ENCODE measurements at places on chromosomes 4 and X.

- DNase-seq, result no peak
- no peak overlapping the region for H3K27ac ChIP-seq
- H3K27me3 ChIP-seq, result peaks cover 8% of the 10 kb centered on the region
- H3K4me3 ChIP-seq, result no peak overlapping the region
- H3K4me1 ChIP-seq, result no peaks in the 10 kb centered on the region
Measured at GRCh38 chr4:89482926-89483595, 175.5 kb upstream of the GPRIN3 start.

- H3K4me1 ChIP-seq, result peaks cover 28% of the 10 kb centered on the region
- DNase-seq, result no peak
- no peaks in the 10 kb centered on the region for H3K36me3 ChIP-seq
- H3K4me3 ChIP-seq, result no peak overlapping the region
- H3K27me3 ChIP-seq, result peaks cover 2% of the 10 kb centered on the region
Measured at GRCh38 chrX:53261355-53261972, 19.9 kb downstream of the IQSEC2 start.

- no peak overlapping the region for H3K4me3 ChIP-seq
- peak; percentile 66 for DNase-seq
- peak overlapping the region; percentile 44 for H3K27ac ChIP-seq
- peaks cover 47% of the 10 kb centered on the region for H3K4me1 ChIP-seq
Measured at GRCh38 chrX:154308108-154308946, 12.7 kb downstream of the TKTL1 start.

- peaks cover 46% of the 10 kb centered on the region for H3K4me1 ChIP-seq
- peaks cover 4% of the 10 kb centered on the region for H3K27me3 ChIP-seq
- H3K36me3 ChIP-seq, result peaks cover 9% of the 10 kb centered on the region
- no peak overlapping the region for H3K4me3 ChIP-seq
Measured at GRCh38 chr4:38454284-38454683, 209.7 kb upstream of the KLF3 start.

DNA sequence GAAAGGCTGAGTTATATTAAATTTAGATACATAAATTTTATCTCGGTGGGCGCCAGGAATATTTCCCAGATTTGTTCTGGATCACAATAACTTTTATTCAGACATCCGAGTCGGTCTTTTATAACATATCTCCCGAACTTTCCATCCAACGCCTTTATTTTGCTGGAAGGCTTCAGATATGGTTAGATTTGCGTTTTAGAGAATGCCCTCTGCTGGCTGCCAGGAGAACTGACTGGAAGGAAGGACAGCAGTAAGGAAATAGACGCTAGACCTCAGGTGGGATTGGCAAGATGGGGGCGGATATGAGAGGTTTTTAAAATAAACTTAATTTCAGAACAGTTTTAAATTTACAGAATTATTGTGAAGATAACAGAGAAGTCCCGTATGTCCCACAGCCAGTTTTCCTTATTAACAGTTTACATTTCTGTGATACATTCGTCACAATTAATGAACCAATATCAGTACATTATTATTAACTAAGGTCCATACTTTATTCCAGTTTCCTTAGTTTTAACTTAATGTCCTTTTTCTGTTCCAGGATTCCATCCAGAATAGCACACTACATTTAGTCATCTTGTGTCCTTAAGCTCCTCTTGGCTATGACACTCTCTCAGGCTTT, 4.6 kb upstream of the KANTR start:
- H3K27me3 ChIP-seq, result peaks cover 1% of the 10 kb centered on the region
- peak overlapping the region; percentile 85 for H3K4me3 ChIP-seq
- DNase-seq, result no peak

- H3K36me3 ChIP-seq, result no peaks in the 10 kb centered on the region
- no peak overlapping the region for H3K4me3 ChIP-seq
- no peak overlapping the region for H3K27ac ChIP-seq
- no peaks in the 10 kb centered on the region for H3K27me3 ChIP-seq
- DNase-seq, result no peak
Measured at GRCh38 chr4:176499518-176499917, 179.8 kb downstream of the SPCS3 start.

- H3K4me1 ChIP-seq, result peaks cover 11% of the 10 kb centered on the region
- no peaks in the 10 kb centered on the region for H3K36me3 ChIP-seq
- DNase-seq, result no peak
Measured at GRCh38 chr4:176492646-176493302, 173.0 kb downstream of the SPCS3 start.

- H3K36me3 ChIP-seq, result no peaks in the 10 kb centered on the region
- no peaks in the 10 kb centered on the region for H3K4me1 ChIP-seq
- H3K27ac ChIP-seq, result no peak overlapping the region
- H3K4me3 ChIP-seq, result no peak overlapping the region
- H3K27me3 ChIP-seq, result no peaks in the 10 kb centered on the region
Measured at GRCh38 chr4:125303058-125303457, 11.7 kb upstream of the FAT4 start.

DNA sequence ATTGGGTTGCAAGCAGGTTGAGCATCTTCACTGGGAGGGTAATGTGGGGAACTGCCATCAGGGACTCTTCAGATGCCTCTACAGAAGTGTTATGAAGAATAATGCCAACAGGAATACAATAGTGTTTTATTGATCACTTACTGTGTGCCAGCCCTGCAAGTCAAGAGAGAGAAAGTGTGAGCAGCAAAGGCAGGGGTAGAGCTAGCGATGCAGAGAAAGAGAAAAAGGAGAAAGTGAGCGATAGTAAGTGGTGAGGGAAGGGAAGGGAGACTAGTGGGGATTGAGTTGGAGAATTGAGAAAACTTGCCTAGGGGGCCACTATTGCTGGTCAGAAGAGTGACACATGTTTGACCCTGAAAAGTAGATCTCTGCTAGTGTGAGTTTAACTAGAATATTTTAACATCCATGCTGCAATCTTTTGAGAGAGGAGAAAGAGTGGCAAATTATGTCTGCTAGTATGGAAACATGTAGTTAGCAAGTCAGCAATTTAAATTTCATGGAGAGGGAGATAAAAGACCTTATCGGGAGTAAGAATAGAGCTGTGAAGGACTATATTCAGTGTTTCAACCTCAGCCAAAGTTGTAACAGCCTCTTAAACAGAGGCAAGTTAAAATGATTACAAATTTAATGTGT, 12.2 kb downstream of the AFF1 start:
- H3K27me3 ChIP-seq, result no peaks in the 10 kb centered on the region
- peaks cover 19% of the 10 kb centered on the region for H3K36me3 ChIP-seq
- no peak overlapping the region for H3K4me3 ChIP-seq
- DNase-seq, result no peak
- H3K4me1 ChIP-seq, result peaks cover 39% of the 10 kb centered on the region

DNA sequence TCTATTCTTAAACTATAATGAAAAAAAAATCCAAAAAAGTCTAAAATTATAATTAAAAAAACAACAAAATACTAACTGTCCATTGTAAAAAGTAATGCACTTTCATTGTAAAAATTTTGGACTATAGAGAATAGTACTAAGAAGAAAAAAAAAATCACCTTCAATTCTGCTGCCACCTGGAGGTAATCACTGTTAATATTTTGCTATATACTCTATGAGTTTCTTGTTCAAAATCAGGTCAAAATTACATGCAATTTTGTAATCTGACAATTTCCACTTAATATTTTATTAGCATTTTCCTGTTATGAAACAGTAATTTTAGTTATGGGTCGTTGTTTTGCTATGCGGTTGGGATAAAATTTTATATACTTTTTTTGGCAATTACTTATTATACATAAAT, 62.0 kb downstream of the HTT start:
- H3K4me3 ChIP-seq, result no peak overlapping the region
- no peak for DNase-seq
- H3K27ac ChIP-seq, result no peak overlapping the region
- peaks cover 23% of the 10 kb centered on the region for H3K36me3 ChIP-seq
- H3K27me3 ChIP-seq, result no peaks in the 10 kb centered on the region

DNA sequence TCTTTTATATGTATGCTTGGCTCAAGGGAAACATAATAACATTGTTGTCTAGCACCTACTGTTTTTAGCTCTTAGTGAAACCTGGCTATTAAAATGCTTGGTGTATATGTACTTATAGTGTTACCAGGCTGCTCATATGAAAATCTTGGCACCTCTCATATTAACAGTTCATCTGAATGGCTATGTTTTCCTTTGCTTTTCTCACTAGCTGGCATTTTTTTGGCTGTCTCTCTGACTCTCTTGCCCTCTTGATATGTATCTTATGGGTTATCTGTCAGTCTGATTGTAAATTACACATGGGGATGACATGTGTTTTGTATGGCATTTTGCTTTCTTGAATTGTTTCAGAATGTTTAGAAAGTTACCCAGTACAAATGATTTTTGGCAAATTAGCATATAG, 158.0 kb downstream of the ARHGAP24 start:
- no peaks in the 10 kb centered on the region for H3K36me3 ChIP-seq
- H3K4me3 ChIP-seq, result no peak overlapping the region
- no peaks in the 10 kb centered on the region for H3K27me3 ChIP-seq
- no peak for DNase-seq
- no peak overlapping the region for H3K27ac ChIP-seq
- H3K4me1 ChIP-seq, result no peaks in the 10 kb centered on the region

GRCh38 chr4:38775326-38775725, 7.5 kb downstream of the TLR10 start:
- H3K27ac ChIP-seq, result no peak overlapping the region
- no peak for DNase-seq
- no peak overlapping the region for H3K4me3 ChIP-seq
- H3K36me3 ChIP-seq, result peaks cover 5% of the 10 kb centered on the region

GRCh38 chrX:132426695-132427281, 62.0 kb downstream of the MBNL3 start:
- no peak overlapping the region for H3K4me3 ChIP-seq
- H3K36me3 ChIP-seq, result no peaks in the 10 kb centered on the region
- H3K4me1 ChIP-seq, result no peaks in the 10 kb centered on the region
- no peaks in the 10 kb centered on the region for H3K27me3 ChIP-seq
- H3K27ac ChIP-seq, result no peak overlapping the region

DNA sequence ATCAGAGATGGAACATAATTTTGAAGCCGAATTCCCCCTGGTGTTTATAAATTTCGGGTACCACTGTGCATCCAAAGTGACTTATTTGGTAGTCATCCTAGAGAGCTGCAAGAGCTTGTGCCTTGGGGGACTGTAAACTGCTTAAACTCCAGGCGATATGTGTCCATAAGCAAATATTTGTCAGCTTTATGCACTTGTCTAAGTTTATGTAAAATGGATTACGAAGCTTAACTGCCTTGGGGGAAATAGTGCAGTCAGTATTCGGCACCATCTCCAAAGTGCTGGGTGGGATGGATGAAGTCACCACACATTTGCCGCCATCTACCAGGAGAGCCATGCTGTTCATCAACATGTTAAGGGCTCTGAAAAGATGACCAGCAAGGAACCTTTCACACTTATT, 65.9 kb downstream of the CC2D2A start:
- H3K4me1 ChIP-seq, result no peaks in the 10 kb centered on the region
- no peak for DNase-seq
- H3K27me3 ChIP-seq, result peaks cover 2% of the 10 kb centered on the region
- H3K27ac ChIP-seq, result no peak overlapping the region
- no peaks in the 10 kb centered on the region for H3K36me3 ChIP-seq

- H3K4me1 ChIP-seq, result peaks cover 31% of the 10 kb centered on the region
- peak overlapping the region; percentile 29 for H3K27ac ChIP-seq
- H3K36me3 ChIP-seq, result peaks cover 29% of the 10 kb centered on the region
Measured at GRCh38 chr4:38109370-38109769, 149.2 kb downstream of the PTTG2 start.

- no peaks in the 10 kb centered on the region for H3K36me3 ChIP-seq
- no peak for DNase-seq
- H3K4me1 ChIP-seq, result no peaks in the 10 kb centered on the region
- no peaks in the 10 kb centered on the region for H3K27me3 ChIP-seq
Measured at GRCh38 chrX:140292961-140293360, 211.9 kb downstream of the SOX3 start.

- no peak for DNase-seq
- H3K4me3 ChIP-seq, result no peak overlapping the region
- no peaks in the 10 kb centered on the region for H3K4me1 ChIP-seq
- no peaks in the 10 kb centered on the region for H3K27me3 ChIP-seq
- H3K36me3 ChIP-seq, result no peaks in the 10 kb centered on the region
Measured at GRCh38 chr4:7546809-7547367, 112.2 kb upstream of the PSAPL1 start.

- no peaks in the 10 kb centered on the region for H3K4me1 ChIP-seq
- DNase-seq, result no peak
- H3K27ac ChIP-seq, result no peak overlapping the region
- H3K4me3 ChIP-seq, result no peak overlapping the region
- H3K36me3 ChIP-seq, result peaks cover 4% of the 10 kb centered on the region
- no peaks in the 10 kb centered on the region for H3K27me3 ChIP-seq
Measured at GRCh38 chr4:87180767-87181166, 39.7 kb downstream of the KLHL8 start.

GRCh38 chr4:163330916-163331628, 1.3 kb downstream of the NPY1R start:
- no peaks in the 10 kb centered on the region for H3K36me3 ChIP-seq
- peaks cover 10% of the 10 kb centered on the region for H3K4me1 ChIP-seq
- H3K27ac ChIP-seq, result no peak overlapping the region
- H3K4me3 ChIP-seq, result no peak overlapping the region
- H3K27me3 ChIP-seq, result peaks cover 48% of the 10 kb centered on the region

GRCh38 chr4:182928061-182928460, 10.9 kb upstream of the DCTD start:
- no peaks in the 10 kb centered on the region for H3K36me3 ChIP-seq
- no peak overlapping the region for H3K27ac ChIP-seq
- H3K4me1 ChIP-seq, result peaks cover 8% of the 10 kb centered on the region
- no peak for DNase-seq
- H3K4me3 ChIP-seq, result no peak overlapping the region

DNA sequence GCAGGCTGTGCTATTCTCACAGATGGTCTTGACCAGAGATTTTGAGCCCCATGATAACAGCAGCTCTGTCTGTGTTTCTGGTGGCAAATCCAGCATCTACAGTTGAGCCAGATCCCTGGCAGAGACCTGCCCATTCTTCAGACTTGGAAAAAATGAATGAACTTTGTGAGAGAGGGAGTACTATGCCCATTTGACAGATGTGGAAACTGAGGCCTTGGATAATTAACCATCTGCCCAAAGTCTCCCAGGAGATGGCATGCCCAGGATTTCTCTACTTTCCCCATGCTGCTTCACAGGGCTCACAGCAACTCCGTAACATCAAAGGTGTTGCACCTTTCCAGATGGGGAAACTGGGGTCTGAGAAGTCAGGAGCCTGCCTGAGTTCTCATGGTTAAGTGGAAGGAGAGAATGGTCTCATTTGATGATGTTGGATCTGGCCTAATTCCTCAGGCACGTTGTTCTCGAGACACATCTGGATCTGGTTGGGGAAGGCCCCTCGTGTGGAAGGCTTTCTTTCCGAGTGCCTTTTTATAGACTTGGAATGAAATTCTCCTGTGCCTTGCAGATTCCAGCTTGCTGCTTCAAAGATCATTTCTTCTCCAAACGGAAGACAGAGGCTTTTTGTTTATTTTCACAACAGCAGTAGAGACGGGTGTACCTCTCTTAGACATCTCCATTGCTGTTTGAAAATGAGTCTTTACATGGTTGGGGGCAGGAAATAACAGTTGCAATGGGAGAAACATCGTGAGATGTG, 73.3 kb upstream of the STX18 start:
- H3K27ac ChIP-seq, result no peak overlapping the region
- no peaks in the 10 kb centered on the region for H3K4me1 ChIP-seq
- H3K36me3 ChIP-seq, result no peaks in the 10 kb centered on the region
- no peak overlapping the region for H3K4me3 ChIP-seq

All from activated T-helper 1 cell treated with anti-CD3 and anti-CD28 coated beads, Interleukin-12 subunit alpha, Interleukin-12 subunit beta, Interleukin-2, Interleukin-4 antibody, amounts not matched to agents 30 ng/mL and 10 ng/mL and 1 ng/mL, durations not matched to agents 14 hours and 24 hours and 36 hours (primary cell).